Ascending aorta (tissue), 2 donors: ENCODE measurements at places on chromosomes 1 and 21. TPM values are rescaled to one million over a fixed set of nuclear protein-coding genes. Genes with fewer than 3 reads are reported as not detected.

DNA sequence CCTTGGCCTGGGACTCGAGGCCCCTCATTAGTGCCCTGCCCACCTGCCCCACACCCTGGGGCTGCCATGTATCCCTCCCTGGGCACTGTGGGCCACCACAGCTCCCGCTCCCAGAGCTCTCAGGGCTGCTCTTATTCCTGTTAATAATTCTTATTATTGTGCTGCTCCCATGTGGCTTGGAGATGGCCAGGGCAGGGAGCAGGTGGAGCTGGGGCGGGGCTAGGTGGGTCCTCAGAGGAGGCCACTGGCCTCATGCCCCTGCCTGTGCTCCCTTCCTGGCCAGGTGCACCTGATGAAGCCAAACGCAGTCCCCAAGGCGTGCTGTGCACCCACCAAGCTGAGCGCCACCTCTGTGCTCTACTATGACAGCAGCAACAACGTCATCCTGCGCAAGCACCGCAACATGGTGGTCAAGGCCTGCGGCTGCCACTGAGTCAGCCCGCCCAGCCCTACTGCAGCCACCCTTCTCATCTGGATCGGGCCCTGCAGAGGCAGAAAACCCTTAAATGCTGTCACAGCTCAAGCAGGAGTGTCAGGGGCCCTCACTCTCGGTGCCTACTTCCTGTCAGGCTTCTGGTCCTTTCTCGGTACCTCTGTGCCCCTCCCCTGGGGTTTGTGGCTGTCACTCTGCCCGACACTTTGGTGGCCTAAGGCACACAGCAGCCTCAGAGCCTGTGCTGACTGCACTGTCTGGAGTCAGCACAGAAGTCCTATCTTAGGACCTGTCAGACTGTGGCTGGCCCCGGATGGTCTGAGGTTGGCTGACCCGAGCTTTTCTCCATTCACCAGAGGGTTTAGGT, 34.1 kb downstream of the BMP8A start:
- DNase-seq = no peak

C1QB gene
- total RNA-seq = 454 TPM

- no peak for DNase-seq
Measured at GRCh38 chr1:26784023-26784871, 3.5 kb upstream of the PIGV start.

DNA sequence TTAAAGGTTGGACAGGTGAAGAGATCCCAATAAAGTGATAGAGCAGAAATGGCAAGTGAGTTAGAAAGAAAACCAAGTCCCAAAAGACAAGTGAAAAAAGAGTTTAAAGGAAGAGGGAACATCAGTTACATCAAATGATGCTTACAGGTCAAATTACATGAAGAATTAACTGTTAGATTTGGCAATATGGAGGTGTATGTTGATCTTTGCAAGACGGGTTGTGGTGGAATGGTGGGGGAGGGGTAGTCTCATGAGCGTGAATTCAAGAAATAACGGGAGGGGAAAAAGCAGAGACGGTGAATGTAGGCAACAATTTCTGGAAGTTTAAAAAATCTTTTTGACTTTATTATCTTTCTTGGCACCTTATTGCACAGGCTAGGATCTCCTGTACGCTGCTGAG, 76.6 kb downstream of the NTPCR start:
- no peak for DNase-seq

DNA sequence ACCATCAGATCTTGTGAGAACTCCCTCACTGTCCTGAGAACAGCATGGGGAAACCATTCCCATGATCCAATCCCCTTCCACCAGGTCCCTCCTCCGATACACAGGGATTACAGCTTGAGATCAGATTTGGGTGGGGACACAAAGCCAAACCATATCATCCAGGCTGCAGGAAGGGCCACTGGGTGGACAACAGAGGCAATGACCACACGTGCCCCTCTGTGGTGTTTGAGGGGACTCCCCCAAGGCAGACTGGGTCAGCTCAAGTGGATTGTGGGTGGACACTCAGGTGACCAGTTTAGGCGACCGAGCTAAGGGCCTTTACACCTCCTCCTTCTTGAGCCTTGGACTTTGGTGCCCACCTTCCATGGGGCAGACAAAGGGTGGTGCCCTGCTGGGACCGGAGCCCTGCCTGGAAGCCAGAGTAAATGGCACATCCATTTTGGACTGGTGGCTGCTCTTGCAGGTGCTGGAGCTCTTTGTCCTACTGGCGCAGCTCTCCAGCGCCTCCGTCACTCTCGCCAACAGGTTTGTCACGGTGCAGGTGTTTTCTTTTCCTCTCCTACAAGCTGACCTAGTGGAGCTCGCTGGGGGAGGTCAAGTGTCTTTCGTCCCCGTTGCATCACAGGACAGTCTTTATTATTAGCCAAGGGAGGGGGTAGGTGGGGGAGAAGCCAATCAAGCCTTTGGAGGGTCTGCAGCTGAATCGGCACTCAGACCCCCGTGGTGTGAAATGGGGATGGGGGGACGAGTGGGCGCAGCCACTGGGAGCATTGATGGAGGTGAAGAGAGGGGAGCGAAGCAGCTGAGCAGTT, 37.6 kb downstream of the CRYAA start:
- DNase-seq = no peak

GRCh38 chr1:17212009-17212408, 7.1 kb downstream of the PADI1 start:
- DNase-seq = no peak

- DNase-seq = no peak
Measured at GRCh38 chr1:12006167-12006921, 13.0 kb upstream of the MIIP start.

- DNase-seq = no peak
Measured at GRCh38 chr1:65773391-65774123, 19.1 kb upstream of the PDE4B start.

DNA sequence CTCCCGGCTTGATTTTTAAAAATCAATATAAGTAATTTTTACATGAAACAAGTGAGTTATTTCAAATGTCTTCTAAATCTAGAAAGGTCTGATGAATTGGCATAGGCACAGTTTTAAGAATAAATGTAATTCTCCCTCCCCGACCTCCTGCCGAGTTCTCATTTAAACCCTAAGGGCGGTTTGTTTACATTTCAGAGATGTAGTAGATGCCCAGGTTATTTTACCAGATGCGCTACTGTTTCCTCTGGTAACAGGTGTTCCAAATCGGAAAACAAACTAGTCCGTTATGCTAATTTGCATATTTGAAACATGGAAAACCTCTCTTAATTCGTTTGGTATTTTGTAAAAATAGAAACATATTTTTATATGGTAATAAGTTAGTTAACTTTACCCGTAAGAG, 53.8 kb upstream of the CFAP126 start:
- DNase-seq = no peak

DNA sequence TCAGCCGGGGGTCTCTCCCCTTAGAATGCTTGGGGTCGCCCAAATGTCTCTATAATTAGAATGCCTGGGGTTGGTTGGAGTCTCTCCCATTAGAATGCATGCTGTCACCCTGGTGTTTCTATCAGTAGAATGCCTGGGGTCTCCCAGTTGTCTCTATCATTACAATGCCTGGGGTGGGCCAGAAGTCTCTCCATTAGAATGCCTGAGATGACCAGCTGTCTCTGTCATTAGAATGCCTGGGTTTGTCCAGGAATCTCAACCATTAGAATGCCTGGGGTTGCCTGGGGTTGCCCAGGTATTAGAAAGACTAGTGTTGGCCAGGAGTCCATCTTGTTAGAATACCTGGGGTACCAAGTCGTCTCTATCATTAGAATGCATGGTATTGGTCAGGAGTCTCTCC, 51.6 kb downstream of the RNF187 start:
- DNase-seq = no peak

DNA sequence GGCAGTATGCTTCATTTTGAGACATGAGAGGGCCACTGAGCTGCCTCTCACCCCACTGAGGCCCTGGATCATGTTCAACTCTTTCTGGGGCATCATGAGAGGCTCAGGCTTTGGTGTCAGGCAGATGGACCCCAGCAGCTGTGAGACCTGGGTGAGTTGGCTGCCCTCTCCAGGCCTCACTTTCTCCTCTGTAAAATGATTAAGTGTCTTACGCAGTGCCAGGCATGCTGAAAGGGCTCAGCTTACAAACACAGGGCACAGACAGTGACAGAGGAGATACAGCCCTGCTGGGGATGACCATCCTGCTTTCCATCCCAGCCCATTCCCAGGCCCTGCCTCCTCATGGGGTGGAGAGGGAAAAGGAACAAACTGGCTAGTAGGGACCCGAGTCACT, 387.4 kb downstream of the MATN1 start:
- peak; percentile 25 for DNase-seq
